Cortex of kidney (tissue), 1 donor: ENCODE measurements at places on chromosomes 5 and 9.

GRCh38 chr9:27474305-27474704, 49.8 kb upstream of the IFNK start:
- no peak for DNase-seq

DNA sequence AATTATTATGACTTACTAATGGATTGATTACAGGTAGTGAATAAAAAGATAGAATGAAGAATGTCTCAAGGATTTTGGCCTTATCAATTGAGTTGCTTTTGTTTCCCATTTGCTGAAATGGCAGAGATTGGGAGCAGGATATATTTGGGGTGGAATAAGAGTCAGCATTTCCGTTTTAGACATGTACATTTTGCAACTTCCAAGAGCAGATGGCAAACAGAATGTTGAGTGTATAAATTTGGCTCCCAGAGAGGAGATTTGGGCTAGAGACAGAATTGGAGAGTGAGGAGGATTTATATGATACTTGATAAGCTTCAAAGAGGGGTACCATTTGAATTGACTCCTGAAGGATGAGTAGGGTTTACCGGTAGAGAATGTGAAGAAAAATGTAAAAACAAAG, 437.9 kb upstream of the PAPPA start:
- no peak for DNase-seq

DNA sequence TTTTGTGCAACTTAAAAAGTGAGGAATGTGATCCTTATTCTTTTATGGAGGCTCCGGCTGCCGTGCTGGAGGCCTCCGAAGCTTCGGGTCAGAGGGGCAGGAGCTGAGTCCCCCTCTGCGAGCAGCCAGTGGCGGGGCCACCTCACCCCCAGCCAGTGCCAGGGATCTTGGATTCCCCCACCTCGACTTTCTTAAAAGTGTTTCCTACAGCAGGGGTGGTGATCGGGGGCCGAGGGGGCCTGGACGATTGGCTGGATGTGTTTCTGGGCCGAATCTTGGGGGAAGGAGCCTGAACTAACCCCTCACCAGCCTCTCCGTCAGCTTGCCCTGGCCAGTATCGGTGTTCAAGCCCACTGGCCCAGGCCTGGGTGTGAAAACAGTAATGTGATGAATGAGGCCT, 92.2 kb upstream of the LMX1B start:
- no peak for DNase-seq

- no peak for DNase-seq
Measured at GRCh38 chr9:12503606-12504122, 189.5 kb upstream of the TYRP1 start.

GRCh38 chr5:27594141-27594540, 555.8 kb upstream of the CDH9 start:
- no peak for DNase-seq
